ENCODE measurements at places on chromosomes 16 and 17. TPM values are rescaled to one million over a fixed set of nuclear protein-coding genes. Genes with fewer than 3 reads are reported as not detected.

Gene CD300E
- 0.44 TPM for polyA plus RNA-seq

- no peak for DNase-seq
Measured at GRCh38 chr16:50652836-50653425, 28.2 kb downstream of the SNX20 start.

Gene ZMYND15
- 0.69 TPM for polyA plus RNA-seq

GRCh38 chr17:17820046-17820445 lies 16.7 kb downstream of the SREBF1 start:
- no peak for DNase-seq

DNA sequence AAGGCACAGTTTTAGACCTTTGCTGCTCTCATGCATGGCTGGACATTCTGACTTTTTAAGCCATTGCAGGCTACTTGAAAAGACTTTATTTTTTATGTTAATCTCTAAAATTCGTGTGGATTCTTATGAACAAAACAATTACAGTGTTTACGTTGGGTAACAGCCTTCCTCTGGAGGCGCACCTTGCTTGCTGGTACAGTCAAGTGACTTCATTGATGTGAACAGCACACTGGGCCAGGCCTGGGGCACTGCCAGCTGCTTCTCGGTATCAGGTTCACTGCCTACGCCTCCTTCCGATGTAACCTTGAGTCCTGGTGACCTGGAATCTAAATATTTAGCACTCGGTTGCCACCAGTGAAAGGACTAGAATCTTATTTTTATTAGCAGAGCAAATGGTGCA lies 27.8 kb downstream of the MARCHF10 start:
- no peak for DNase-seq

GRCh38 chr17:76870377-76870714 lies 2.1 kb downstream of the MGAT5B start:
- DNase-seq = no peak

Gene WNT9B
- 0.31 TPM for polyA plus RNA-seq

DNA sequence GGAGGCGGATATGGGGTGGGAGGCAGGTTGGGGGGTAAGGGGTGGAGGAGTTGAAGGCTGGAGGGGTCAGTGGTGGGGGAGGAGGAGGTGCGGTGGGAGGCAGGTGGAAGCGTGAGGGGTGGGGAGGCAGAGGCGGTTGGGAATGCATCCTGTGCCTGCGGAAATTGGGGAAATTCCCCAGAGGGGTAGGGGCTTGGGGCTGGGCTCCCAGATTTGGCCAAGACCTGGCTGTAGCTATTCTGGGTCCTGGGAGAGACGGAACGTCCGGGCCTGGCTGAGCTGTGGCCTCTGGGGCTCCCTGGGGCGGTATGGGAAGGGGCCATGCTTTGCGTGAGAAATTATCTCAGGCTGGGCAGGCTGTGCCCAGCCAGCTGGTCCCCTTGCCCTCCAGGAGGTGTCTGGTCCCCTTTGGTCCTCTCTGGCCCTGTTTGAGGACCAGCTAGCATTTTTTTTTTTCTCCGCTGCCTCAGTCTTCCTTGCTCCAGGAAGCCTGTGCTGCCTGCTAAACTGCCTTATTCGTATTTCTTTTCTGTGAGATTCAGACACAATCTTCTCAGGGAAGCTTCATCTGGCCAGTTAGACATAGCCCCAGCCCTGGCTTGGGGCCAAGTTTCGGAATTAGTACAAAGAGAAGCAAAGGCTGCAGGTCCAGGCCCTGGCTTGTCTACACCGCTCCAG lies 7.3 kb upstream of the TRPV2 start:
- no peak for DNase-seq

Gene TEKT5
- 0.31 TPM for polyA plus RNA-seq

DNA sequence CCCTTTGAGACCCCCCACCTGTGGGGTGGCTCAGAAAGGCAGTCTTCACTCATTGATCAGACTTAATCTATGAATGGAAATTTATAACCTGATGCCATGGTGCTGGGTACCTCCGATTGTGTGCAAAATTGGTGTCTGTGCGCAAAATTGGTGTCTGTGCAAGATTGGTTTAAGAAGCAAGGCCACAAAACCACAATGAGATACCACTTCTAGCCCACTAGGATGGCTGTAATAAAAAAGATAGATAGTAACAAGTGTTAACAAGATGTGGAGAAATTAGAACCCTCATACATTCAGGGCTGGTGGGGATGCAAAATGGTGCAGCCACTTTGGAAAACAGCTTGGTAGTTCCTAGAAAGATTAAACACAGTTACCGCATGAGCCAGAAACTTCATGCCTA lies 13.9 kb upstream of the CSNK2A2 start:
- DNase-seq = no peak

DNA sequence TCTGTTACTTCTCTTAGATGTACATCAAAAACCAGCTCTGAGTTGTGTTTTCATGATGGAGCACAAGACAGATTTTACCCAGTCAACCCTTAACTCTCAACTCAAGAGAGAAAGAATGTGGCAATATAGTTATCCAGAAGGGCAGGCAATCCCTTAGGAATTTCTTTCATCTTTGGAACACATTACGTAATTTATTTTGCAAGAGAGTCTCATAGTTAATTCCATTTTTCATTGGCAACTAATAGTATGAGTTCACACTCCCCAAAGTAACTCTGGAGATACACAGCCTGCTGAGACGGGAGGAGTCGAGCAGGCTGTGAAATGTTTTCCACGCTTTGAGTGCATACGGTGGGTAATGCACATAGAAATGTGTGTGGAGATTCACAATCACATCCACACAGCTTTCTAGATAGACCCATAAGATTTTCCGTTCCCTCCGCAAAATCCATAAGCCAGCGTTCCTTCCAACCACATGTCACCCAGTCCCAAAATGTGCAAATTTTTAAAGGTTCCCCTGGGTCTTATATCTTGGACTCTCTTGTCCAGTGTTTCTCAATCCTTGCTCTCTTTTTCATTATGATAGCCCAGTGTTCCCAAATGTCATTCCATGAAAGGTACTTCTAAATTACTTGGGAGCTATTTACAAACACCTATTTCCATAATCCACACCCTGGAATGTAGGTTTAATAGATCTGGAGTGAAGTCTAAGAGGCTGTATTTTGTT lies 8.4 kb upstream of the CDRT4 start:
- peak; percentile 34 for DNase-seq

Gene TNP2
- polyA plus RNA-seq = not detected

Gene DNAAF8
- polyA plus RNA-seq = 4.8 TPM

- DNase-seq = no peak
Measured at GRCh38 chr17:70327723-70328122, 158.4 kb downstream of the KCNJ2 start.

Gene ABCC3
- 37.4 TPM for polyA plus RNA-seq

GRCh38 chr17:36089888-36090836 lies at the start of gene CCL3:
Gene CCL3, minus strand, starts transcription at chr17:36090143. Its CDS starts 85 bp downstream, at chr17:36090058.
- DNase-seq = no peak

DNA sequence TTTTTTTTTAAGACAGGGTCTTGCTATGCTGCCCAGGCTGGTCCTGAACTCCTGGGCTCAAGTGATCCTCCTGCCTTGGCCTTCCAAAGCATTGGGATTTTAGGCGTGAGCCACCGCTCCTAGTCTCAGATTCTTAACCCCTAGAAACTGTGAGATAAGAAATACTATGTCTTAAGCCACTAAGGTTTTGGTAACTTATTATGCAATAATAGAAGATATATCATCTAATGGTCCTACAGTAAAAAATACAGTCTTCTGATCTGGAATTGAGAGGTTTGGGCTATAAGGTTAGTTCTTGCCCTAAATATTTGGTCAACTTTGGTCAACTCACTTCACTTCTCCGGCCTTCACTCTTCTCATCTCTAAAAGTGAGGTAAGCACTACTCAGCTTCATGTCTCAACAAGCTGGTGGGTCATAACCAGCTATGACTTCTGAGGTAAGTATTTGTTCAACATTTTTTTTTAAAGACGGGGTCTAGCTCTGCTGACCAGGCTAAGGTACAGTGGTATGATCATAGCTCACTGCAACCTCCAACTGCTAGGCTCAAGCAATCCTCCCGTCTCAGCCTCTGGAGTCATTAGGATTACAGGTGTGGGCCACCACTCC lies 14.7 kb downstream of the RAD51D start:
- no peak for DNase-seq

Gene ATAD5
- 9.7 TPM for polyA plus RNA-seq

DNA sequence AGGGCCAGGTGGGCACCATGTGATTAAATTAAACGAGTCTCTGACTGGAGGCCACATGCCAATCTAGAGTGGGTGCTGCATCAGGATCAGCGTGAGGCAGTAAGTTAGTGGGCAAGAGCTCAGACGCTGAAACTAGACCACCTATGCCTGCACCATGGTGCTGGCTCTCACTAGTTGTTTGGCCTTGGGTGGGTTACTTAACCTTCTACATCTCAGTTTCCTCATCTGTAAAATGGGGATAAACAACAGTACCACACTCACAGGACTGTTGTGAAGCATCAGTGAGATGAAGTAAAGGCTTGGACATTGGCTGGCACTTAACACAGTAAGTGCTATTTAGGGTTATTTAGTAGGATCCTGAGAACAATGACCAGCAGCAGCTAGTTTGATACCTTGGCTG lies 5.9 kb downstream of the NDUFAB1 start:
- DNase-seq = no peak

DNA sequence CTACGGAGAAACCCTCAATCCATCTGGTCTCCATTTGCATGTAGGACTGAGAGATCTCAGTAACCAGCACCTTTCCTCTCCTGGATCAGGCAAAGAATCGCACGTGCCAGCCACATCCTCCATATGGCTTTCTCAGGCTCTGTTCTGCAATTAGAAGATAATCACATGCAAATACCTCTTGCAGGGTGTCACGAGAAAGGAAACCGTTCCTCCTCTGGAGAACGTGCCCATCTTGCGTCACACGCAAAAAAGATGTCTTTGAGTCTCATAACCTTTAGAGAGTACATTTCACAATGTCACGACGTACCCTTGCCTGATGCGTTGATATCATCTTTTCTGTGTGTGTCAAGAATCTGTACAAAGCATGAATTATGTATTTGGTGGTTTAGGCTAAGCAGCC lies 36.2 kb upstream of the DNAH17 start:
- DNase-seq = no peak

- DNase-seq = no peak
Measured at GRCh38 chr17:77783991-77784820, 174.3 kb upstream of the TNRC6C start.

Gene CCDC47
- 79.7 TPM for polyA plus RNA-seq

Gene ZFP90
- polyA plus RNA-seq = 46.2 TPM

- DNase-seq = no peak
Measured at GRCh38 chr16:26078716-26079355, 387.1 kb downstream of the HS3ST4 start.

DNA sequence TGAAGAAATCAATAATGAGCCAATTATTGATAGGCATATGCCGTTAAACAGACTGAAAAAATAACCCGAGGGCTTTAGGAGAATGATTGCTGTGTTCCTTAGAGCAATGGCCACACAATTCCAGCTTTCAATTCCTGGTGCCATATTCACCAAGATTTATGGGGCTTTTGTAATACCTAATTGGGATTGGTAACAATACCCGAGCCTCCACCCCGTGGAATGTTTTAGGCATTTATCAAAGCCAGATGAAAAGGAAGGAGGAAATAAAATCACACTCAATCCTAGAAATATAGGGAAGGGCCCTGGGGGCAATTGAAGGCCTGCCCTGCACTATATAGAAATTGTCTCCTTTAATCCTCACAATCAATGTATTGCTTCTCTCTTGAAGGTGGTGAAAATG lies 42.1 kb upstream of the MLYCD start:
- no peak for DNase-seq

All from right lung (tissue), 10 donors.